ENCODE measurements at places on chromosomes 5 and 9. TPM values are rescaled to one million over a fixed set of nuclear protein-coding genes. Genes with fewer than 3 reads are reported as not detected.
A peak's percentile ranks its signal among the peaks of the same experiment; 100 is the strongest.

DNA sequence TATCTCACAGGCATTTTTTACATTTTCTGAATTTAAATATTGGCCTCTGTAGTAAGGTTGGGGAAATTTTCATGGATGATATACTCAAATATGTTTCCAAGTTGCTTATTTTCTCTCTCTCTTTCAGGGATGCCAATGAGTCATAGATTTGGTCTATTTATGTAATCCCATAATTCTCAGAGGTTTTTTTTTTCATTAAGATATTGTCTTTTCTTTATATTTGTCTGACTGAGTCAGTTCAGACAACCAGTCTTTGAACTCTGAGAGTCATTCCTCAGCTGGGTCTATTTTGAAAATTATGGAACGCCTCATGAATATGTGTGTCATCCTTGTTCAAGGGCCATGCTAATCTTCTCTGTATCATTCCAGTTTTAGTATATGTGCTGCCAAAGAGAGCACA lies 223.2 kb downstream of the PCSK1 start:
- no peak for DNase-seq

Gene ENG
- total RNA-seq = 469 TPM

GRCh38 chr5:66812291-66812690 lies 216.1 kb downstream of the MAST4 start:
- DNase-seq = no peak

GRCh38 chr5:109690242-109690974 lies 681 bp downstream of the MAN2A1 start:
- no peak for DNase-seq

DNA sequence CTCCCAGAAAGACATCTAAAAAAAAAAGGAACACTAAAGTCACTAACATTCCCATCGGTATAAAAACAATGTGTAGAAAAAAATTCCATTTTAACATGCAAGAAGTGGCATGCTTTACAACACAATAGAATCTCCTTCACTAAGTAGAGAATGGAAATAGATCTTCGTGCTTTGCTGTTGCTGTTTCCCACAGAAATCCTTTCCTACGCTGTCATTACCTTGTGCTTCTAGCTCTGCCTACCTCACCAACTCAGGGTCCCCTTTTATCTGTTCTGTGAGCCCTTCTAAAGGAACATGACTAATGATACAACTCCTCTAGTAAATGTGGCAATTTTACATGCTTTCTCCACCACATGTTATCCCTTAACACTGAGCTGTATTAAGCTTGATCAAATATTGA lies 202.9 kb downstream of the MCTP1 start:
- DNase-seq = no peak

- no peak for DNase-seq
Observed at GRCh38 chr5:180172447-180173197, 36.4 kb downstream of the RASGEF1C start.

GRCh38 chr5:14210729-14211128 lies 67.6 kb downstream of the TRIO start:
- no peak for DNase-seq

DNA sequence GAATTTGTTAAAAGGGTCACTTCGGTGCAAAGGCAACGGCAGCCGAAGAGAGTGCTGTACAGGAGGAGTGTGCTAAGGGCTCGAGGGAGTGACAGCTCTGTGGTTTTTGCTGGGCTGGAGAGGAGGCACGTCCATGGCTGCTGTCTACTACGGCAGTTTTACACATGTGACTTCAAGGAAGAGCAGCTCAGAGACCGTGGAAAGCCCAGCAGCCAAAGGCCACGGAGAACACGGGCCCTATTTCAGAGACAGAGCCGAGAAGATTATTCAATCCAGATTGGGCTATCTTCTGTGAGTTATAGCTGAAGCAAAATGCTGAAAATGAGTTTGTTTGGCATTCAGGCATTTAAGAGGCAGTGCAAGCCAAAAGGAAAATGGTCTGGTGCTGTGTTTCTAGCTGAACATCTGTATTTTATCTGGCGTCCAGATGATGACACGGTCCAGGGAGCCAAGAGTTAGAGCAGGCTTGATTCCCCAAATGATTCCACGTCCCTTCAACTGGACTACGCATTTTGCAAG lies 96.4 kb downstream of the RFK start:
- DNase-seq = no peak

Gene CER1
- not detected for total RNA-seq

DNA sequence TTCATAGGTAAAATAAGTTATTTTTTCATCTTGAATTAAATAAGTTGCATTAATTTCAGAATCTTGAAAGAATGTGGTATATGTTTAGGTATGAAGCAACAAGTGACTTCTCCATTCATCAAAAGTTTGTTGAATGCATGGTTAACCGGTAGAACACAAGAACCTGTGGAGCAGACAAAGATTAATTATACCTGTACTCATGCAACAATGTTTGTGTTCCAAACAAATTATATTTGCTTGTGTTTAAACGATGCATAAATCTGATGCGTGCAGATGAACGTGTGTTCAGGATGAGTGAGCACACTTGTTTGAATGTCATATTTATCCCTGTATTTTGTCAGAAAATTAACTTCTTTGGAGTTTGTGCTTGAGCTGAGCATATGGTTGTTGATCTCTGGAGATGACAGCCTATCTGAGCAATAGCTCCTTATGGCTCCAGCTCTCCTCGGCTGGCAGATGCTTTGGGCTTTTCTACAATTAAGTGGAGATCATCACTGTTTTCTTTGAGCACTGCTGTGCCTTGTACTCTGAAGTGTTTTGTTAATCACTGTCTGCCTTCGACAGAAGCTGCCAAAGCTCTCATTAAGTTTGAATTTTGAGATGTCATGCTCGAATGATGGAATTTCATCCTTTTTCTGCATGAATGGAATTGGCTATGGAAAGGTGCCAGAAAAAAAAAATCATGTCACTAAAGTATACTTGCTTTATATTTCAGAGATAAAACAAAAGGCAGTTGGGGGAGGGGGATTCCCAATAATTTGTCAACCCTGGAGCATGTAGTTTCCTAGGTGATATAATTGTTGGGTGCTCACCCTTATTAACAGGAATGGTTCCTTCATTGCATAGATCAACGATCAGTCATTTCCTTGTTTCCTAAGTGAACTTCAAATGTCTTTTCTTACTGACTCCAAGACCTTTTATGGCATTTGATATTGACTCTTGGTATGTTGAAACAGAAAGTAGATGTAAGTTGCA lies 502.5 kb upstream of the ARRDC3 start:
- no peak for DNase-seq

GRCh38 chr5:13516195-13516594 lies 428.3 kb downstream of the DNAH5 start:
- DNase-seq = no peak

Gene SPINK4
- not detected for total RNA-seq

DNA sequence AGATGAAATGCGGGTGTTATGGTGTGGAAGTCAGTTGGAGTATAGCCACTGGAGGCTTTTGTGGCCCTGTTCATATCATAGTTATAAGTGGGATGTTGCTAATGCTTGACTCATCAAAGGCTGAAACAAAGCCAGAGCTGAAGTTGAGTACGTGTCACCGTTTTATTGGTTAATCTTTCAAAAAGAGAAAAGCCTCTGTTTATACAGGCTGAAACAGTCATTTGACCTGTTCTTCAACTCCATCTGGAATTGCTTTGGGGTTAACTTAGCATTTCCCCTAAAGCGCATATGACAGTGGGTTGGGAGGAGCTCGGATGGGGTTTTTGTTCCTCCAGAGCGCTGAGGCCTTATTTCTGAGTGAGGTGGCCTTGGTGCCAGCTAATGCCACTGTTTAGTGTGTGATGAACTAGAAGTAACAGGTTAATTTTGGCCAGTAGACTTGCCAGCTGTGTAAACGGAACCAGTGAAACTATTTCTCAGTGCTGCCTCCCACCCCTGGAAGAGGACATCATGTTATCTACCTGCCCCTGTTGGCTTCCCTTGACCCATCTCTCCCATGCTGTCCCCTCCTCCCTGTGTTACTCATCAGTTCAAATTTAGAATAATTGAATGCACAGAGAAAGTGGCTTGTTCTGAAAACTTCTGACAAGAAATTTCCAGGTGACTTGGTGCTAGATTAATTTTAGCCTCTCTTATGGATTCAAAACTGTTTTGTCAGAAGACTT lies 34.2 kb downstream of the MTAP start:
- peak; percentile 94 for DNase-seq

- DNase-seq = no peak
Observed at GRCh38 chr5:109693535-109694400, 4.0 kb downstream of the MAN2A1 start.

DNA sequence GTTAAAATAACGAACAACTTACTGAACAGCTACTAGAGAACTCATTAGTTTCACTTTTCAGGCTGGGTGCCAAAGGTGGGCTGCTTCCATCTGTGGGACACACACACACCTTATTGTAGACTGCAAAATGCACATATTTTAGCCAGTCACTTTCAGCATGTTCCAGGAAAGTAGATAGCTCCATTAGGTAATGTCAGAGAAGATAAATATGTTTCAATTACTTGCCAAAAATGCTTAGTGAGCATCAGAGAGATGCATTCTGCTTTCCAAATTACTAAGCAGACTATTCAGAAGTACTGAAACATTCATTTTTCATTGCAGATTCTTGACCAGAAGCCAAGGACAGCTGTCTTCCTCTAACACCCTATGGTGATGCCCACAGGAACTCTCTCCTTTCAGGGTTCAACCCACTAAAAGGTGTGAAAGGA lies 56.2 kb upstream of the APC start:
- no peak for DNase-seq

GRCh38 chr9:76562511-76562911 lies 103.5 kb downstream of the GCNT1 start:
- no peak for DNase-seq

DNA sequence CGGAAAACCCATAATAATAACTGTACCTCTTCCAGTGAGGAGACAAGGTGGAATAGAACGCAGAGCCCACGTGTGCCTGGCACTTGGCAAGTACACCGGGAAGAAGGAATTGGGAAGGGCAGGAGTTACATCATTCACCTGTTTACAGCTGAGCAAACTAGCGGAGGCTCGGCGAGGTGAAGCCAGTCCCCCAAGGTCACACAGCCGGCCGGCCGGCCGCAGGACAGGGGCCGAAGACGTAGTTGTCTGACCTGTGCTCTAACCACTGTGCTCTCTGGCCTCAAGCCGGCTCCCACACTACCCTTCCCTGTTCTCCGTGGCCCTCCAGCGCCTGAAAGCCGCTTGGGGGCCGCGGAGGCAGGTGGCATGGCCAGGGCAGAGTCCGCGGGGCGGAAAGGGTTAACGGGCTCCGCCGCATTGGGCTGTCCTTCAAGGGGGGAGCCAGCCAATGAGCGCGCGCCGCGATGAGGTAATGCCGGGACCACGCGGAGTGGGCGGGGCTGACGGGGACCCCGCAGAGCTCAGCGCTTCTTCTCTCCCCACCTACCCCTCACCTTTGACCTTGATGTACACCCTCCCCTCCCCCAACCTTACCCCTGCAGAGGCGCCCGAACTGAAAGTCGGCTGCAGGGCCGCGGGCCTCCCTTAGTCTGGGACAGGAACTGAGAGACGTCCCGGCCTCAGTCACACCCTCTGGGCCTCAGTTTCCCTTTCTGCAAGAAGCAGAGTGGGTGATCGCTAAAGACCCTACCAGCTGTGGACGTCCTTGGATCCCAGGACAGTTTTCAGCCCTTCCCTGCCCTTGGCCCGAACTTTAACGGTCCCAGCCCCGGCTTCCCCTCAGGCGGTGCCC lies 125.1 kb downstream of the C9orf50 start:
- no peak for DNase-seq

GRCh38 chr9:118644066-118644465 lies 725.2 kb downstream of the BRINP1 start:
- no peak for DNase-seq

GRCh38 chr5:65760504-65761275 lies 38.7 kb downstream of the NLN start:
- DNase-seq = peak; percentile 62

GRCh38 chr9:70472268-70473249 lies 58.1 kb upstream of the KLF9 start:
- DNase-seq = no peak

DNA sequence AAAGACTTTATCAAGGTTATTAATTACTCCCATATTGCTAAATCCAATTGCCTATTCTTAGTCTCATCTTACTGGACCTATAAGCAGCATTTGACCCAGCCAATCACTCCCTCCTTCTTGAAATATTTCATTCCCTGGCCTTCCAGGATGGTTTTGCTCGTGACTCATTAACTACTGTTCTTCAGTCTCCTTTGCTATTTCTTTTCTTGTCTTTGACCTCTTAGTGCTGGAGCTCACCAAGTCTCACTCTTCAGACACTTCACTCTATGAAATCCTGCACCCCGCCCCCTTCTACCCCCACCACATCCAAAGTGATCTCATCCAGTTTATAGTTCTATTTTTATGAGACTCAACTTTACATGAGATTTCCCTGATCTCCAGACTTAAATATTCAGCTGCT lies 803.1 kb upstream of the WWC1 start:
- no peak for DNase-seq

- DNase-seq = no peak
Observed at GRCh38 chr9:69997524-69997923, 46.1 kb upstream of the MAMDC2 start.

GRCh38 chr9:133558191-133559126 lies 24.0 kb downstream of the ADAMTSL2 start:
- no peak for DNase-seq

Gene PIP5KL1
- 3.9 TPM for total RNA-seq

- DNase-seq = no peak
Observed at GRCh38 chr5:8391911-8392310, 523.0 kb downstream of the MTRR start.

All from glomerular endothelial cell (primary cell).